ENCODE measurements at places on chromosomes 6 and 20. TPM values are rescaled to one million over a fixed set of nuclear protein-coding genes. Genes with fewer than 3 reads are reported as not detected.

DNA sequence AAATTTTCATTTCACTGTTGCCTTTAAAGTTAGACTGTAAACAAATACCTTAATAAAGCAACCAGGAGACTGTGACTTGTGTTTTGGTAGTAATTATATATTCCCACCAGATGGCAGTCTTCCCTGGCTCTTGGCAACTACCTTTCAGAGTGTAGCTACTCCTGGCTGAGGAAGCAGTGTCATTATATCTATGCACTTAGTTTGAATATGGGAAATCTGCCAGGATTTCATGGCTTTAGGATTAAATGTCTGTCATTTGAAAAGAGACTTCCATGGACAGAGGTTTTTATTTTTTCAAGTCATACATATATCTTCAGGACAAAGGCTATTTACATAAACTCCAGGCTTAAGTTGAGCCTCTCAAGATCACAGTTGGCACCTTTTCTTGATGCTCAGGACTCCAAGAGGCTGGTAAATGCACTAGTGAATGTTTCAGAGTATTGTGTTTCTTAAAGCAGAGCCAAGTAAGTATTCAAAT lies 160.1 kb downstream of the C6orf58 start:
- no peaks in the 10 kb centered on the region for H3K27me3 ChIP-seq
- H3K4me1 ChIP-seq: no peaks in the 10 kb centered on the region
- H3K36me3 ChIP-seq: no peaks in the 10 kb centered on the region
- no peak overlapping the region for H3K4me3 ChIP-seq
- peak; percentile 70 for DNase-seq

DNA sequence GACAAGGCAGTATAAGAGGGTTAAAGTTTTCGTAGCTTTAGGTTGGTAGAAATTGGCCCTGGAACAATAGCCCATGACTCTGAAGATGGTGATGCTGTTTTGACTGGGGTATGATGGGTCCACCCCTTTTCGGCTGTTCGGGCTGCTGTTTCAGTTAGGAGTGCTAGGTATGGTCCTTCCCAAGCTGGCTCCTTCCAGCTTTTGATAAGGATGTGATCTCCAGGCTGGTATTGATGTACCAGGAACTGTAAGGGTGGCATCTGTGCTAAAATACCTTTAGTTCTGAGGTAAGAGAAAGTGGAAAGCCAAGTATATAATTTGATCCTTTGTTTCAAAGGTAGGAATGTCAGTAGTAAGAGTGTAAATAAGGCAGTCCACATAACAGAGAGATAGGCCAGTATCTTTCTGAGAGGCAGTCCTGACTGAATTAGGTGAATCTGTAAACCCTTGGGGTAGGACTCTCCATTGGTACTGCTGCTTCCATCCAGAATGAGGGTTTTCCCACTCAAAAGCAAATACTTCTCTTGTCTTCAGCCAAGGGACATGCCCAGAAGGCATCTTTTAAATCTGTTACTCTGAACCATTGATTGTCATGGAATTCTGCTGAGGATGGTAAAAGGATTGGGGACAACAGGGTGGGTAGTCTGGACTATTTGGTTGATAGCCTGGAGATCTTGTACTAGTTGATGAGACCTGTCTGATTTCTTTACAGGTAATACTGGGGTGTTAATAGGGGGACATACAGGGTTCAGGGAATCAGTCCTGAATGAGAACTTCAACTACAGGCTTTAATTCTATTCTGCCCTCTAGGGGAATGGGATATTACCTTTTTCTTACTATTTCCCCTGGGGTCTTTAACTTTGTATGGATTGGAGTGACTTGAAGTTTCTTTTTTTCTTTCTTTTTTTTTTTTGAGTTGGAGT lies 6.1 kb upstream of the ZNFX1 start:
- H3K4me3 ChIP-seq: peak overlapping the region; percentile 84
- H3K36me3 ChIP-seq: peaks cover 34% of the 10 kb centered on the region
- no peak overlapping the region for H3K27ac ChIP-seq
- H3K4me1 ChIP-seq: peaks cover 54% of the 10 kb centered on the region

GRCh38 chr6:69915346-69915745 lies 49.0 kb downstream of the COL19A1 start:
- no peak overlapping the region for H3K4me3 ChIP-seq
- H3K4me1 ChIP-seq: peaks cover 13% of the 10 kb centered on the region
- no peaks in the 10 kb centered on the region for H3K36me3 ChIP-seq
- H3K27me3 ChIP-seq: peaks cover 9% of the 10 kb centered on the region

GRCh38 chr6:12923644-12924235 lies 207.2 kb downstream of the PHACTR1 start:
- H3K27ac ChIP-seq: no peak overlapping the region
- DNase-seq: no peak
- no peaks in the 10 kb centered on the region for H3K27me3 ChIP-seq

Gene MAN1A1
- total RNA-seq: 4.0 TPM

Gene AARS2
- 29.3 TPM for total RNA-seq

DNA sequence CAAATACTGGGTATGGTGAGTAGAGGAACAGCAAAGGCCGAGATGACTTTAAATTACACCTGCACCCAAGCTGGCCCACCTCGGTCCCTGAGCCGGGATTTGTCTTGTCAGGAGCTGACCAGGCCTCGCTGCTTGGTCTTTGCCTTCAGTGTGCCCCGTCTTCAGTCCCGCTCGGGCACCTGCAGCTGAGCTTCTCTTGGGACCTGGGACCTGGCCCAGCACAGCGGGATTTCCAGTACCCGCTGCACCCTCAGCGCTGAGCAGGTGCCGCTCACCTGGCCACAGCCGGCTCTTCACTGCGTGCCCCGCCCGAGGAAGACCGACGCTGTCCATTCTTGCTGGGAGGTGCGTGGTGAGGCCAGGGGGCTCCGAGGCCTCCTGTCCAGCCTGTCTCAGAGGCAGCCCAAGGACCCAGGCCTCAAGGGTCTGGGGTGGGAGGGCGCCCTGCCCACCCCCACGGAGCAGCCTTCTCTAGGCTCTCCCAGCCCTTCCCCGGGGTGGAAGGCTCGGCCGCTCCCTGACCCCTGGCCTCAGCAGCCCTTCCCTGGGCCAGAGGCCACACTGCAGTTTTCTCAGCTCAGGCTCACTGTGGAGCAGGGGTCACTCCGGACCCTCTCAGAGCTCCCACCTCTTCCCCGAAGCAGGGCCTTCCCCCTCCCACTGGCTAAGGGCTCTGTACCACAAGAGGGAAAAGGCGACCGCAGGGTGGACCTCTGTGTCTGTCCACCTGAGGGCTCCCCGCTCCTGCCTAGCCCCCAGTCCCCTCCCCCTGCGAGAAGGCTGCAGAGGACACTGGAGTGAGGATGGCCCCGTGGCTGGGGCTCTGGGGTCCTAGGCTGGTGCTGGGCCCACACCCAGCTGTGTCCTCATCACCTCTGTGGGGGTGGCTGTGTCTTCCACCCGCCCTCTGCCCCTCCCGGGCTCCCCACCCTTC lies 119.3 kb downstream of the RNASET2 start:
- no peak overlapping the region for H3K4me3 ChIP-seq
- H3K27ac ChIP-seq: no peak overlapping the region
- H3K36me3 ChIP-seq: no peaks in the 10 kb centered on the region
- DNase-seq: no peak

Gene SCUBE3
- 11.4 TPM for total RNA-seq

DNA sequence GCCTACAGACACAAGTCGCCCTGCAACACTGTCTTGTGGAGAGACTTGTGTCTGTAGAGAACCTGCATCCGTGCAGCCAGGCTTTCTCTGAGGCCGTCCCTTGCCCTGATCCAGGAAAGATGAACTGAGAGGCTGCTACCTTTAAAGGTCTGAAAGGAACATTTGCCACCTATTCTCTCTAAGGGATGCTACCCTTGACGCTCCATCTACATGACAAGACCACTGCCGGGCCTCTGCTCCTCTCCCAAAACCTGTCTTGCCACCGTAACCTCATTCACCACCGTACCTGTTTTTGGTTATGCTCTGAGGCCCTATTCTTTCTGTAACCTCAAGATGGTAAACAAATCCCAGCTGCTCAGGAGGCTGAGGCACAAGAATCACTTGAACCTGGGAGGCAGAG lies 73.9 kb downstream of the FOXF2 start:
- no peaks in the 10 kb centered on the region for H3K36me3 ChIP-seq
- peaks cover 7% of the 10 kb centered on the region for H3K4me1 ChIP-seq
- no peak for DNase-seq
- no peak overlapping the region for H3K4me3 ChIP-seq
- H3K27ac ChIP-seq: no peak overlapping the region

DNA sequence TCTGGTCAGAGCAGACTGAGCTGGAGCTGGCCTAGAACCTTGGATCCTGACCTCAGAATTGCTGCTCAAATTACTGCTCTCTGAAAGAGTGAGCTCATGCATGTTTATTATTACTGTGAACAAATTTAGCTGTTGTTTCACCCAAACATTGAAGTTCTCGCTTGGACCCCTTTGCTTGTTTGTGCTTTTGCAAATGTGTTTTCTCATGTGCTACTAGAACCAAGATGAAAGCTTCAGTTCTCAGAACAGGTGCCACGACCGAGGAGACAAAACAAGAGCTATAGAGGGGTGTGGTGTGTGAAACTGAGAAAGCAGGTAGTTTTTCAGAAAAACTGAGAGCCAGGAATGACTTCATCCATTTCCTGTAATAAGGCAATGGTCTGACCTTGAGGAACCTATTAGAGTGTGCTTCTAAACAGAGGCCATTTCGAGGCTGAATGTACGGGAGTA lies 50.0 kb upstream of the ESR1 start:
- no peak for DNase-seq
- H3K4me3 ChIP-seq: no peak overlapping the region
- no peak overlapping the region for H3K27ac ChIP-seq
- H3K36me3 ChIP-seq: no peaks in the 10 kb centered on the region
- no peaks in the 10 kb centered on the region for H3K27me3 ChIP-seq
- no peaks in the 10 kb centered on the region for H3K4me1 ChIP-seq

GRCh38 chr20:24451428-24451827 lies 18.0 kb upstream of the SYNDIG1 start:
- H3K27me3 ChIP-seq: no peaks in the 10 kb centered on the region
- no peaks in the 10 kb centered on the region for H3K36me3 ChIP-seq
- H3K4me1 ChIP-seq: peaks cover 13% of the 10 kb centered on the region
- DNase-seq: no peak

GRCh38 chr6:139852067-139852466 lies 477.6 kb upstream of the CITED2 start:
- H3K4me3 ChIP-seq: no peak overlapping the region
- H3K4me1 ChIP-seq: peaks cover 21% of the 10 kb centered on the region
- DNase-seq: no peak

Gene FOXS1
- 0.53 TPM for total RNA-seq

GRCh38 chr6:148339766-148340165 lies 2.9 kb upstream of the SASH1 start:
- peaks cover 12% of the 10 kb centered on the region for H3K27me3 ChIP-seq
- no peak overlapping the region for H3K4me3 ChIP-seq
- H3K4me1 ChIP-seq: peaks cover 31% of the 10 kb centered on the region
- DNase-seq: no peak

DNA sequence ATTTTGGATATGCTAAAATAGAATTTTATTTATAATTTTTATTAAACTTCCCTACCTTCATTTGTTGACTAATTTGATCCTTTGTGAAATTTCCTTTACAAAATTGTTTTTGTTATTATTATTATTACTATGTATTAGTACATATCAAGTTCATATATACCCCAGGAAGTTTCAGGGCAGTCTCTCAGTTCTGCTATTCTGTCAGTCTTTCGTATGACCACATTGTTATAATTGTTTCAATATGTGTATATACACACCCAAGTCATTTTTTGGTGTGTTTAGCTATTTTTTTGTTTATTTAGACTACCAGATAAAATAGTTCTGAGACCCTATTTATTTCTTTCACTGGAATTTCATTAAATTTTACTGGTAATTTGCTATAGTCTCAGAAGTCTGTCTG lies 72.1 kb downstream of the NKAIN2 start:
- H3K4me1 ChIP-seq: no peaks in the 10 kb centered on the region
- H3K4me3 ChIP-seq: no peak overlapping the region
- no peaks in the 10 kb centered on the region for H3K27me3 ChIP-seq
- no peak for DNase-seq

- no peaks in the 10 kb centered on the region for H3K4me1 ChIP-seq
- H3K4me3 ChIP-seq: no peak overlapping the region
- H3K27me3 ChIP-seq: no peaks in the 10 kb centered on the region
- H3K36me3 ChIP-seq: no peaks in the 10 kb centered on the region
- no peak overlapping the region for H3K27ac ChIP-seq
These were observed 6.6 kb upstream of the ANGPT4 start for GRCh38 chr20:922781-923180.

Gene PLCB1
- total RNA-seq: 24.7 TPM

Gene ZNF311
- total RNA-seq: 2.0 TPM

GRCh38 chr20:51500311-51500710 lies 42.2 kb downstream of the NFATC2 start:
- no peaks in the 10 kb centered on the region for H3K27me3 ChIP-seq
- H3K36me3 ChIP-seq: no peaks in the 10 kb centered on the region
- H3K4me1 ChIP-seq: no peaks in the 10 kb centered on the region
- H3K4me3 ChIP-seq: no peak overlapping the region

GRCh38 chr20:35001596-35002362 lies 46.1 kb downstream of the MYH7B start:
- no peaks in the 10 kb centered on the region for H3K4me1 ChIP-seq
- no peak overlapping the region for H3K27ac ChIP-seq
- peak; percentile 56 for DNase-seq
- no peaks in the 10 kb centered on the region for H3K36me3 ChIP-seq
- H3K27me3 ChIP-seq: no peaks in the 10 kb centered on the region
- no peak overlapping the region for H3K4me3 ChIP-seq

Gene PEX3
- 12.0 TPM for total RNA-seq

DNA sequence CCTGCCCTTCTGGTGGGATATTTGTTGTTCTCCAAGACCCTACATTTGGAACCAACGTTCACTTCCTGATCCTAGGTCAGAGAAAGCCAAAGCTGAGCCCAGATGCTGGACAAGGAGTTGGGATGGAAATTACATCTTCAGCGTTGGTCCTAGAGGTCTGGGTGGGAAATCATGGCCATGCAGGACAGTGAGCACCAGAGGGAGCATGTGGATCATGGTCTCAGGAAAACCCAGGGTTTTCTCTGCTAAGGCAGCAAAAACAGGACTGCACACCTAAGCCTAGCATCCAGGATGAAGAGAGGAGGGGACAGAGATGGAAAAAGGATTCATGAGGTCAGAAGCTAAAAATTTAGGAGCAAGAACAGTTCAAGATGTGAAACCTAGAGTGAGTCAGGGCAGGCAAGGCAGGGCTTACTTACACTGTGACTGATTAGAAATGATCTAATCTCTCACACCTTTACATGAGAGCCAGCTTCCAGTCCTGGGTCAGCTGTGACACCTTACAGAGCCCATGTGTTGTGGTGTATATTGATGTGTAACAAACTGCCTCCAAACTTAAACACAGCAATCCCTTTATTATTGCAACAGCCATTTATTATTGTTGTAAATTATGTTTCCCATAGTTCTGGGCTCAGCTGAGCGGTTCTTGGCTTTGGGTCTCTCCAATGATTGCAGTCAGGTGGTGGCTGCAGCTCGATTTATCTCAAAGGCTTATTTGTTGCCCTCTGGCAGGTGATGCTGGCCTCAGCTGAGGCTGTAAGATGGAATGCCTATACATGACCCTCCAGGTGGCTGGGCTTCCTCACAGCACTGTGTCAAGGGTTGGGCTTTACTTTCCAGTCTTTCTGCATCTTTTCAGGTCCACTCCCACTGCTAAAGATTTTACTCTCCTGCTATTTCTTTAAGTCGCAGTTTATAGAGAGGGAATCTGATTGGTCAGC lies 6.5 kb downstream of the C20orf202 start:
- no peak overlapping the region for H3K4me3 ChIP-seq
- no peaks in the 10 kb centered on the region for H3K4me1 ChIP-seq
- peaks cover 55% of the 10 kb centered on the region for H3K27me3 ChIP-seq
- H3K27ac ChIP-seq: no peak overlapping the region
- H3K36me3 ChIP-seq: no peaks in the 10 kb centered on the region
- DNase-seq: no peak

- no peak for DNase-seq
- no peak overlapping the region for H3K27ac ChIP-seq
- no peaks in the 10 kb centered on the region for H3K27me3 ChIP-seq
- H3K4me3 ChIP-seq: no peak overlapping the region
These were observed 70.0 kb downstream of the PSMG4 start for GRCh38 chr6:3328796-3329195.

Measured in neural progenitor cell (in vitro differentiated cells).